ENCODE measurements at places on chromosomes 6 and 20. TPM values are rescaled to one million over a fixed set of nuclear protein-coding genes. Genes with fewer than 3 reads are reported as not detected.

Gene MYL9
- 0.11 TPM for total RNA-seq

Gene MTCH1
- total RNA-seq = 219 TPM

Gene CFAP61
- total RNA-seq = not detected

Gene PLEKHG1
- total RNA-seq = 4.1 TPM

Gene WFDC5
- not detected for total RNA-seq

Gene SLC26A8
- not detected for total RNA-seq

Gene PRPF6
- total RNA-seq = 93.2 TPM

Gene ZBP1
- total RNA-seq = not detected

Gene SLC17A9
- total RNA-seq = 0.17 TPM

Gene CLPSL2
- not detected for total RNA-seq

Gene SEMG1
- total RNA-seq = 2.1 TPM

Gene GGTLC1
- total RNA-seq = not detected

Gene PRPH2
- 0.41 TPM for total RNA-seq

Gene HLA-DOA
- 0.58 TPM for total RNA-seq

Gene AIF1
- 0.64 TPM for total RNA-seq

Gene TAGAP
- total RNA-seq = 0.11 TPM

Gene TRIM15
- not detected for total RNA-seq

Gene ARMH2
- not detected for total RNA-seq

Gene ZC2HC1B
- total RNA-seq = not detected

Gene FBXL4
- total RNA-seq = 13.2 TPM

Gene BANF2
- not detected for total RNA-seq

Gene CDSN
- total RNA-seq = not detected

Gene PABPC1L
- total RNA-seq = 42.2 TPM

Gene MEI4
- not detected for total RNA-seq

Gene ANKEF1
- 1.3 TPM for total RNA-seq

Gene SLC35D3
- total RNA-seq = not detected

Data from A673 (cell line).